ENCODE measurements at places on chromosomes 7 and 10. TPM values are rescaled to one million over a fixed set of nuclear protein-coding genes. Genes with fewer than 3 reads are reported as not detected.

Gene ZNF853
- 12.0 TPM for total RNA-seq

Gene PHF14
- total RNA-seq: 50.1 TPM

Gene SOSTDC1
- total RNA-seq: 8.4 TPM

Gene HKDC1
- not detected for total RNA-seq

Gene CALY
- not detected for total RNA-seq

Gene CABCOCO1
- total RNA-seq: 1.0 TPM

Measured in skeletal muscle tissue (tissue), 5 donors.